SHP77 treated with DMSO at 0.1 percent for 48 hours (cell line): ENCODE measurements at places on chromosomes 16 and 17.

GRCh38 chr16:81060576-81061306 is 16.3 kb downstream of the C16orf46 start:
- no peak for DNase-seq

DNA sequence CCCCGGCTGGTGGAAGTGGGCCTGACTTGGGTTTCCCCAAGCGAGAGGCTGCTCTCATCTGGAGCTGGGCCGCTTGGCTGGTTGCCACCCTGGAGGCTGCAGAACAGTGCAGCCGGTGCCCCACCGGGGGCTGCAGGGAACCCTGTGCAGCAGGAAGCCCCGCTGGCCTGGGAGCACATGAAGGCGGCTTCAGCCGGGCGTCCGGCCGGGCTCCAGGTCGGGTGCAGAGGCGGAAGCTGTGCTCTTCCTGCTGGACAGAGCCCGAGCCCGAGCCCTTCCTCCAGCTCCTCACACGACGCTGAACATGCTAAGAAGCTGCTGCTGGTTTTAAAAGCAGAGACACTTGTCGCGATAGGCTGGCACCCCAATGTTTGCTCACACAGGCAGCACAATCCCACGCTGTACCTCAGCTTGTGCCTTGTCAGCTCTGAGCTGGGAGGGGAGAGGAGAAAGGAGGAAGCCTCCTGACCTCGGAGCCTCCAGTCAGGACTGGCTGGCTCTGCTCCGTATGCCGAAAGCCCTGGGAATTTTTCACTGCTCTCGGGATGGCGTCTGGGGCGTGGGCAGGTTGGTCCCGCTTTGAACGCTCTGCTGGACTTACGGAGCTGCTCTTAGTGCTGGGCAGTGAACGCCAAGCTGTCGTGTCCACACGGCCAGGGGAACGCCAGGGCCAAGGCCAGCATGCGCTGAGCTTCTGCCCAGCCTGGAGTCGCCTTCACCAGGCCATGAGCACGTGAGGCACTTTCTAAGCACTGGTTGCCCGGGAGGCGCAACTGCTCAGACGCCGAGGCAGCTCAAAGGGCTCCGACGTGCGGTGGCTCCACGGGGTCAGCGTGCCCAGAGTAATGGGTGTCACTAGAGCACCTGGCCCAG is 8.8 kb downstream of the CDK5R1 start:
- no peak for DNase-seq

- no peak for DNase-seq
These were observed 6.2 kb upstream of the WFIKKN1 start for GRCh38 chr16:624526-625070.

DNA sequence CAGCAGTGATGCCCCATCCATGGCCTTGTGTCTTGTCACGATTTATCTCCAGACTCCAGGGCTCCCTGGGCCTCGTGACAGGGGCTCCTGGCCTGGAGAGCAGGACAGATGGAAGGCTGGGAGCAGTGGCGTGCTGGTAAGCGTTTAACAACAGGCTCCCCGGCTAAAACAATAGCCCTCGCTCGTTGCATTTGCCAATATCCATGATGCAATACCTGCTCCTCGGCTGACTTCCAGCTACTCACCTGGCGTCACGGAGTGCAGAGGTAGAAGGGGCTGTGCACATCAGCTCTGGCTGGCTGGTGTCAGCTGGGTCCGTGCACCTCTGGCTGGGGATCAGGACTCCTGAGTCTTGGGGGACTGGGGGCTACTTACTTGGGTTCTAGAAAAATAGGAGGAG is 1.5 kb upstream of the BICDL2 start:
- DNase-seq: no peak

DNA sequence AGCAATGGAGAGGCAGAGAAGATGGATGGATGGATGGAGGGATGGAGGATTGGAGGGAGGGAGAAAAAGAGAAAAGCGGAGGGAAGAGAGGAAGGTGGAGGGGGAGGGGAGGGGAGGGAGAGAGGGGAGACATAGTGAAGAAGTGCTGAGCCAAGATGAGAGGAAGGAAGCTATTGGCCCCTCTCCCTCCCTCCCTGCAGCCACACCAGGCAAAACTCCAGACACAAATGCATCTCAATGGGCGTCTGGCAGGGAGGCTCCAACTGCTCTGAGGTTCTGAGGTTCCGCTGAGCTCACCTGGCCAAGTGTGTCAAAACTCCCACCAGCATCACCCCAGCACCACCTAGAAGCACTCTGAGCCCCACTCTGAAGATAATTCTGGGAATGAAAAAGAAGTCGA is 26.9 kb upstream of the PHB1 start:
- DNase-seq: no peak

GRCh38 chr16:1775006-1775845 is 2.3 kb upstream of the MRPS34 start:
- DNase-seq: no peak

GRCh38 chr16:31877876-31878642 is 4.5 kb downstream of the ZNF267 start:
- DNase-seq: no peak

DNA sequence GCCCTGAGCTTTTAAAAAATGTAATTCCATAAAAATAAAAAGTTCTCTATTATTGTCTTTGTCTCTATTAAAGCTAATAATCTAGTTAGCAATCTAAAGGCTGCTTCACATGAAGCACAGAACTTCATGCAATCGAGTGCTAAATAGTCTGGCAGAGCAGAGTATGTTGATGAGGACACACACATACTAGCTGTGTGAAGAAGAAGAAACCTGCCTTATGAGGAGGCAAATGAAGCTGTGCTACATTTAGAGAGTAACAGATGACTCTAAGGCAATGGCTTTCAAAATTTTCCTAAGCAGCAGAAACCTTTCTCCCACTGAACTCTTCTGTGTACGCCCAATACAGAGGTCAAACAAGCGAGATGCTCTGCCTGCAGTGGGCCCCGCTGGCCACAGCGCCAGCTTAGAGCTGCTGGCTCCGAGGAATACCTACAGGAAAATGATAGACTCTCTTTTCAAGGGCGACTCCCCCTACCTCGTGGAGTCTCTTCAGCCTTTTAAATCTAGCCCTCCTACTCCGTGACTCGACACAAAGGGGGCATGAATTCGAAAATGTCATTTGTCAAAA is 39.2 kb downstream of the GNA13 start:
- no peak for DNase-seq

- DNase-seq: no peak
These were observed 11.4 kb downstream of the KRABD2 start for GRCh38 chr17:8365143-8365542.

DNA sequence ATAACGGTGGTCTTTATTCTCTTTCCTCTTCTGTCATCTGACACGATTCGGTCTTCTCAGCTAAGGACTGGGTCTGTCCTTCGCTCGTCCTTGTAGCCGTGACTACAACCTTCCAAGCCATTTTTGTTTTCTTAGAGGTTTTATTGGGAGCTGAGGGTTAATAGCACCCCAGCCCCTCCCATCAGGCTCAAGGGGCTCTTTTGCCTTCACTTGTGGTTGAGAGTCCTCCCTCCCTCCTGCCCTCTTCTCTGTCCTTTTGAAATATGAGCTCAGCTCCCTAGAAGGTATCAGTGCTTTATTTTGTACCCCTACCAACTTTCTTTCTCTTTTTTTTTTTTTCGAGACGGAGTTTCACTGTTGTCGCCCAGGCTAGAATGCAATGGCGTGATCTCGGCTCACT is 24.7 kb downstream of the SOCS3 start:
- no peak for DNase-seq

- DNase-seq: no peak
These were observed 140.2 kb downstream of the MSI2 start for GRCh38 chr17:57396511-57396921.

DNA sequence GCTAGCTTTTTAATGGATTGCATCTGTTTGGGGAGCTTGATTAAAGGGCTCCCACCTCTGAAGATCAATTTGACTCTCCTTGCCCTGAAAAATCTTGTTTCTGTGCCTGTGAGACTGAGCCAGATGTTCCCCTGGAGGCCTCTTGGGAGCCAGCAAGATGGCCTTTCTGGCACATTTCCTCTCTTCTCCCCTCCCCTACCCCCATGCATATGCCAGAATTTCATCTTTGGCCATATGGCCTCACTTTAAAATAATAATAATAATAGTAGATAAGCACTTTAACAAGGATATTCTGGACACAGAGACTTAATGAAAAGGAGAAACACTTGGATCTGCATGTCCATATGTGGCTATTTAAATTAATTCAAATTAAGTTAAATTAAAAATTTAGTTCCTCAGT is 144.1 kb upstream of the CES5A start:
- DNase-seq: no peak

- DNase-seq: no peak
These were observed 48.7 kb upstream of the AMZ2 start for GRCh38 chr17:68198931-68199836.

GRCh38 chr17:18218756-18219415 is 6.5 kb upstream of the LLGL1 start:
- no peak for DNase-seq

- no peak for DNase-seq
These were observed 131.8 kb downstream of the STX8 start for GRCh38 chr17:9443811-9444210.

GRCh38 chr17:35052241-35052610 is 11.3 kb downstream of the RFFL start:
- DNase-seq: no peak

DNA sequence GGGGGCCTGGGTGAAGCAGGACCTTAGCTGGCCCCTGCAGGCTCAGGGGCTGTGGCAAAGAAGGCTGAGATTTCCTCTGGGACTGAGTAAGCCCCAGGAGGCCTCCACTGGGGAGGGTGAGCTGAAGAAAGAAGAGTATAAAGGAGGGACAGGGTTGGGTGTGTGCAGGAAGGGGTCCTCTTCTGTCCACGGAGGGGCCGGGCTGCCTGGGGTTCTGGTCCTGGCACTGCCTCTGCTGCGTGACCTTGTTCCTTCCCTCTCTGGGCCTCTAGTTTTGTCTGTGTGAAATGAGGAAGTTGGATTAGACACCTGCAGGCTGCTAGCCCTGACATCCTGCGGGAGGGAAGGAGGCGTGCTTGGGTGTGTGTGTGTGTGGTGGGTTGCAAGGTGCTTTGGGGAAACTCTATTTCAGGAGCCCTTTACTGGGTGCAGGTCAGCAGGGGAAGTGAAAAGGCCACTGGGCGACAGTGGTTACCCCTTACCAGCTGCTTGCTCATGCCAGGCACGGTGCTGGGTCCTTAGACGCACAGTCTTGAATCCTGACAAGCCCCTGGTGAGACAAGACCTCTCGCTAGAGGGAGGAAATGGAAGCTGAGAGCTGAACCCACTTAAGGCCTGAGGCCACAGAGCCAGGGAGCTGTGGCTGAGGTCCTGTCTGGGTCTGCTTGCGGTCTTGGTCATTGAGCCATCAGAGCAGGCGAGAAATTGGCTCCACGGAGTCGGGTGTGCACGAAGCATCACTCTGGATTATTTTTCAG is 60.7 kb downstream of the OR1D5 start:
- no peak for DNase-seq

DNA sequence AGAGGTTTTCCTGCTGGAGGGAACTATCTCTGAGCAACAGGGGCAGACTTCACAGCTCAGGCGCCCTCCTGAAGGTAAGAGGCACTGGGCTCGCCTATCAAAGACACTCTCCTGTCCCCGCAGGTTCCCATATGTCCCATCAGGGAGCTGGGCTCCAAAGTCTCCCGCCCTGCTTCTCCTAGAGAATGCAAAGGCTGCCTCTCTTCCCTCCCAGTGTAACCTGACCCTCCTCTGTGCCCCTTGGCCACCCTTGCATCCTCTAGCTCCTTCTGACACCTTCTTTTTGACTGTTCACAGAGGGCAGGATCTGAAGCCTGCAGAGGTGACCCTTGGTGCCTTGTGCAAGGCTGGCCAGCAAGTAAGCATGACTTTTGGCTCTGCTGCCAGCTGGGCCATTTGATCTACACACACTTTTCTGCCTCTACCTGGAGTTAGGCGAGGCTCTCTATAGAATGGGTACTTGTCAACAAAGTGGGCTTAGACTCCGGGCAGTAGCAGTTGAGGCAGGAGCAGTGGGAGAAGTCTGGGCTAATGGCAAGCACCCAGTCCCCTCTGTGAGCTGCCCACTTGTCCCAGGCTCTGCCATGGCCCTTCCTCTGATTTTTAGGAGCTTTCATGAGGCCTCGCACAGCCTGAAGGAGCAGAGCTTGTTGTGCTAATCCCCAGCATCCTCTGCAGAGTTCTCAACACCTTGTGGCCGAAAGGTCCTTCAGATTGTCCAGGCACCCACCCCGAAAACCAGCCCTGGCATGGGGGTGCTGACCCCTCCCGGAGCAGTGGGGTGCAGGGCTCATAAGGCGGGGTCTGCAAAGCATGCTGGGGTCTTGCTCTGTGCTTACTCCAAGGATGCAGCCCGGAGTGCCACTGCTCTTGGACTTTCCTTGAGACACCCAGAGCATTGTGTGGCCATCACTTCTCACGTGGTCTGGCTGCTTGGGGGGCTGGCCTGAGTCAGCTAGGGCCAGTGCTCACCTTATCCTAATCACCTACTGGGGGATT is 122.9 kb downstream of the METRNL start:
- no peak for DNase-seq

DNA sequence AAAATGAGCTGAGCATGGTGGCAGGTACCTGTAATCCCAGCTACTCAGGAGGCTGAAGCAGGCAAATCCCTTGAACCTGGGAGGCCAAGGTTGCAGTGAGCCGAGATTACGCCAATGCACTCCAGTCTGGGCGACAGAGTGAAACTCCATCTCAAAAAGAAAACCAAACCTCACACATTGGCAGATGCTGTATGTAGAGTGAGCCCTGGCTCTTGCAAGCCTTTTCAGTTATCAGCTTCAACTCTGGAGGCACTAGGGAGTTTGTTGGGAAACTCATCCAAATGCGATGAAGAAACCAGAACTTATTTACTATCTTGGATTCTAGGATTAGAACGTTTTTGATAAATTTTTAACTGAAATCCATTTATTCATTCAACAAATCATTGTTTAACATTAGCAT is 56.9 kb upstream of the RASL10B start:
- DNase-seq: no peak

- DNase-seq: peak; percentile 61
These were observed 186.7 kb downstream of the MSI2 start for GRCh38 chr17:57442914-57443571.

- DNase-seq: no peak
These were observed 8.4 kb downstream of the CDIPT start for GRCh38 chr16:29854520-29855100.
